Thymus (tissue), 14 donors: ENCODE measurements at places on chromosomes 11 and 22.

DNA sequence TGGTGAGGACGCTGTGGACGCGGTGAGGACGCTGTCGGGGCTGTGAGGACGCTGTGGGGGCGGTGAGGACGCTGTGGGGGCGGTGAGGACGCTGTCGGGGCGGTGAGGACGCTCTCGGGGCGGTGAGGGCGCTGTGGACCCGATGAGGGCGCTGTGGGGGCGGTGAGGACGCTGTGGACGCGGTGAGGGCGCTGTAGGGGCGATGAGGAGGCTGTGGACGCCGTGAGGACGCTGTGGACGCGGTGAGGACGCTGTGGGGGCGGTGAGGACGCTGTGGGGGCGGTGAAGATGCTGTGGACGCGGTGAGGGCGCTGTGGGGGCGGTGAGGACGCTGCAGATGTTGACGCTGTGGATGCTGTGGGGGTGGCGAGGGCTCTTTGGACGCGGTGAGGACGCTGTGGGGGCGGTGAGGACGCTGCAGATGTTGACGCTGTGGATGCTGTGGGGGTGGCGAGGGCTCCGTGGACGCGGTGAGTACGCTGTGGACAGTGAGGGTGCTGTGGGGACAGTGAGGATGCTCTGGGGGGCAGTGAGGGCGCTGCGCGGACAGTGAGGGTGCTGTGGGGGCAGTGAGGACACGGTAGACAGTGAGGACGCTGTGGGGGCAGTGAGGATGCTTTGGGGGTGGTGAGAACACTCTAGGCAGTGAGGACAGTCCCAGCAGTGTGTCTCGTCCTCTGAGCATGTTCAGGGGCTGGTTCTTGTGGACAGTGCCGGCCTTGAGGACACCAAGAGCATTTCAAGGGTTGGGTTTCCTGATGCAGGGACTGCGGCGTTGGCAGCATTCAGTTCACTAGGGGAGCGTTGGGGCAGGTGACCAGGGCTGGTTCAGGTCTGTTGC, 4.2 kb downstream of the GP1BB start:
- H3K4me1 ChIP-seq = peaks cover 3% of the 10 kb centered on the region
- H3K4me3 ChIP-seq = no peak overlapping the region
- no peak overlapping the region for H3K27ac ChIP-seq
- no peaks in the 10 kb centered on the region for H3K36me3 ChIP-seq

GRCh38 chr11:26993965-26994457, at the start of gene FIBIN:
FIBIN (plus strand) TSS chr11:26994112; CDS start chr11:26994527, 415 bp downstream.
- DNase-seq = no peak
- no peaks in the 10 kb centered on the region for H3K27me3 ChIP-seq
- no peaks in the 10 kb centered on the region for H3K36me3 ChIP-seq
- H3K4me1 ChIP-seq = no peaks in the 10 kb centered on the region

GRCh38 chr11:75780888-75781287, 12.3 kb downstream of the DGAT2 start:
- H3K27me3 ChIP-seq = no peaks in the 10 kb centered on the region
- DNase-seq = no peak
- H3K4me1 ChIP-seq = peaks cover 5% of the 10 kb centered on the region
- no peaks in the 10 kb centered on the region for H3K36me3 ChIP-seq
- H3K27ac ChIP-seq = no peak overlapping the region
- no peak overlapping the region for H3K4me3 ChIP-seq

GRCh38 chr22:17965538-17966402, 58.6 kb downstream of the MICAL3 start:
- no peaks in the 10 kb centered on the region for H3K36me3 ChIP-seq
- peaks cover 6% of the 10 kb centered on the region for H3K4me1 ChIP-seq
- no peak overlapping the region for H3K4me3 ChIP-seq
- no peak overlapping the region for H3K27ac ChIP-seq
- H3K27me3 ChIP-seq = no peaks in the 10 kb centered on the region

GRCh38 chr11:119635041-119635740, 93.8 kb downstream of the NECTIN1 start:
- no peaks in the 10 kb centered on the region for H3K4me1 ChIP-seq
- H3K27me3 ChIP-seq = peaks cover 3% of the 10 kb centered on the region
- no peak overlapping the region for H3K4me3 ChIP-seq
- H3K36me3 ChIP-seq = no peaks in the 10 kb centered on the region

DNA sequence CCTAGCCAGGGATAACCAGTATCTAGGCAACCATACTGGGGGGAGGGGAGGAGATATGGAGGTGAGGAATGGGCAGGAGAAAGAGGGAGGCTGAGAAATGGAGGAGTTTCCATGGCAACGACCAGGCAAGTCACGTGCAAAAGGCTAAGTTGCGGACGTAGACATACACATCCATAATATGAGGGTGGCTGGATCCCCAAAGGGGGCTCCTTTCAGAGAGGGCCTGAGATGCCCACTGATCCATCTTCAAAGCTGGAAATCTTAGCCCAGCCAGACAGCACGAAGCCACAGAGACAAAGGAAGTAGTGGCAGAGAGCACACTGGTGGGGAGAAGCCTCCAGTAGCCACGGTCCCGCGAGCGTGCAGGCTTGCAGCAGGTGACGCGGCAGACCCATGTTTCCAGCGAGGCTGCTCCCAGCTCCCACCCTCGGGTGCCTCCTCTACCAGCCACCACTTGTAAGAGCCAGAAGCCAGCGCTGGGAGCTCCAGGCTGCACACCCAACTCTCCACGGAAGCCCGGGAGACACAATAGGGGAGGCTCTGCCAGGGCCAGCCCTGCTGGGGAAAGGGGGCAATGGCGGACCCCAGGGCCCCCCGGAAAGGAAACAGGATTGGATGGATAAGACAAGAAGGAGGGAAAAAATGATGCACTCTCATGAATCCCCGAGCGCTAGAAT, 938 bp downstream of the FXYD6 start:
- H3K27ac ChIP-seq = no peak overlapping the region
- H3K4me3 ChIP-seq = peak overlapping the region; percentile 38
- peaks cover 80% of the 10 kb centered on the region for H3K27me3 ChIP-seq
- peaks cover 12% of the 10 kb centered on the region for H3K4me1 ChIP-seq
- no peak for DNase-seq
- H3K36me3 ChIP-seq = no peaks in the 10 kb centered on the region

DNA sequence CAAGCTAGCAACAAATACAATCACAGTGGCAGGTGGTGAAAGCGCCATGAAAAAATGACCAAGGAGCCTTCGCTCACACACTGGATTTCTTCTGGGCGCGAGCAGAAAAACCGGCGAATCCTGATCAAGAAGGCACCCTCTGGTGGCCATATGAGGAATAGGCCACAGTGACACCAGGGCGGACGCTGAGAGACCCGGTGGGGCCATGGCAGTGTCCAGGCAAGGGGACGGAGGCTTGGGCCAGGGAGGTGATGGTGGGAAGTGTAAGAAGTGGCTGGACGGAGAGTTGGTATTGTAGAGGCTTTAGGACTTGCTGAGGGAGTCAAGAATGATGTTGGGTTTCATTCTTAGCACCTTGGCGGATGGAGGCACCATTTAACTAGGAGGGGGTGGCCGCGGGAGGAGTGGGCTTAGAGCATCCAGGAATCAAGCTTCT, 16.9 kb upstream of the RAC2 start:
- peak; percentile 75 for DNase-seq
- peaks cover 34% of the 10 kb centered on the region for H3K4me1 ChIP-seq
- H3K27ac ChIP-seq = no peak overlapping the region

DNA sequence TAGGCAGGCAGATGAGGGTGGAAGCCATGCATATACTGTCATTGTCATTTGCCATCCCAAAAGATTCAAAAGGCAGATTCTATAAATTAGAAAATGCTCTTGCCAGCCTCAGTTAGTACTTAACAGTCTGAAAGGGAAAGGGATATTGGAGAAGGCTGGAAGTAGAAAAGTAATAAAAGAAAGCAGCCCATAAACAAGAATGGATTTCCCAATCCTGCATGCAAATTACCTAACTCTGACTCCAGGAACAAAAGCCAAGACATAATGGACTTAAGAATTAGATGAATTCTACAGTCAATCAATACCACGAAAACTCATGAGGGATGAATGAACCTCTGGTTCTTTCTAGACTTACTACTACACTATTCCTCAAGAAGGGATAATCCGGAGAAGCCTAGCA, 5.9 kb downstream of the PAK1 start:
- no peak for DNase-seq
- H3K27me3 ChIP-seq = peaks cover 3% of the 10 kb centered on the region
- H3K36me3 ChIP-seq = no peaks in the 10 kb centered on the region
- H3K27ac ChIP-seq = no peak overlapping the region
- H3K4me1 ChIP-seq = peaks cover 11% of the 10 kb centered on the region
- no peak overlapping the region for H3K4me3 ChIP-seq

- no peak for DNase-seq
- H3K4me1 ChIP-seq = no peaks in the 10 kb centered on the region
- H3K27me3 ChIP-seq = no peaks in the 10 kb centered on the region
- H3K4me3 ChIP-seq = no peak overlapping the region
- no peak overlapping the region for H3K27ac ChIP-seq
- H3K36me3 ChIP-seq = no peaks in the 10 kb centered on the region
Observed at GRCh38 chr11:16292167-16292859, 64.0 kb downstream of the SOX6 start.

- no peaks in the 10 kb centered on the region for H3K27me3 ChIP-seq
- H3K4me3 ChIP-seq = no peak overlapping the region
- H3K36me3 ChIP-seq = no peaks in the 10 kb centered on the region
- H3K27ac ChIP-seq = no peak overlapping the region
- no peak for DNase-seq
Observed at GRCh38 chr11:122138744-122139594, 23.0 kb upstream of the BLID start.
